ENCODE measurements at places on chromosomes 5 and 9.
A peak's percentile ranks its signal among the peaks of the same experiment; 100 is the strongest.

GRCh38 chr5:33317271-33317670, 123.5 kb upstream of the TARS1 start:
- DNase-seq, result no peak

DNA sequence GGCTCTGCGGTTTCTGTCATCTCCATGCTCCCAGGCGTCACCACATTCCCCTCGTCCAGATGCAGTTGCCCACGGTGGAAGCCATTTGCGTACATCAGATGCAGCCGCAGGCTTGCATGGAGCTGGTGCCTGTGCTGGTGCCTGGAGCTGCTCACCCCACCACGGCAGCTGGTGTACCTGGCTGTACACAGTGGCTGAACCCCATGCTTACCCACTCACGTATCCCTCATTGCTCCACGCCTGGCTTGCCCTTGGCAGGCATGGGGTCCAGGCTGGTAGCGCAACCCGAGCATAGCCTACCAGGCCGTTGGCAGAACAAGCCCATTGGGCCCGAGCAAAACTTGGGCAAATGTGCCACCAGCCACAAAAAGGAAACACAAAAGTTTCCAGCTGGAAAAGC, 159.5 kb downstream of the GHR start:
- DNase-seq, result no peak

DNA sequence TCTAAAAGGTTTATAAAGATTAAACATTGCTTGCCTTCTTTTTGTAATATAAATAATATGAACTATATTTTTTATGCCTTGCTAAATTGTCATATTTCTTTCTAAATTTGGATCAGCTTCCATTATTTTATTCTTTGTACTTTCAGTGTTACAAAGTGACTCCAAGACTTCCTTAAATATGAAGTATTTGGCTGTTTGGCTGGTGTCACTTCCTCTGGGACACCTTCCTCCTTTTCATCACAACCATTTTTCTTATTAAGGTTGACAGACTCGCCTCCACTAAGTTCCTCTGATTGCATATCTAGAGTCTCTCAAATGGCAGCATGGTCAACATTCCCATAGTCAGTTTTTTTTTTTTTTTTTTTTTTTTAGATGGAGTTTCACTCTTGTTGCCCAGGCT, 73.8 kb upstream of the SLC1A1 start:
- DNase-seq, result no peak

DNA sequence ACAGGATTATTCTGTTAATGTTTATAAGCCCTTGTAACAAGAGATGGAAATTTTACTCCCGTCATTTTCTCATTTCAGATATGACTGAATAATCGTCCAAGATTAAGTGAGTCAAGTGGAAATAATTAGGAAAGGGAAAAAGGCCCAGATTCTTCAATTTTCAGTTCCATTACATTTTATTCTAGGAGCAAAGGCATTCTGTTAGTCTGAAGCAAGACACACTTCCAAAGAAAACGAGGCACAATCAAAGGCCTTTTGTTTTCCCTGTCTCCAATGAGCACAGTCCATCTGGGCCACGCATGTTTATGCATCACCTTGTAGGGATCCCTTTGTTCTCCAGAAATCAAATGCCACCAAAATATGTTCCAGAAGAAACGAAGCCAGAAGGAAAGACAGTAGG, 382.9 kb upstream of the RFX3 start:
- no peak for DNase-seq

GRCh38 chr5:159317849-159318248, 12.4 kb downstream of the IL12B start:
- no peak for DNase-seq

GRCh38 chr5:157607371-157608161, 32.0 kb upstream of the ADAM19 start:
- DNase-seq, result peak; percentile 22

DNA sequence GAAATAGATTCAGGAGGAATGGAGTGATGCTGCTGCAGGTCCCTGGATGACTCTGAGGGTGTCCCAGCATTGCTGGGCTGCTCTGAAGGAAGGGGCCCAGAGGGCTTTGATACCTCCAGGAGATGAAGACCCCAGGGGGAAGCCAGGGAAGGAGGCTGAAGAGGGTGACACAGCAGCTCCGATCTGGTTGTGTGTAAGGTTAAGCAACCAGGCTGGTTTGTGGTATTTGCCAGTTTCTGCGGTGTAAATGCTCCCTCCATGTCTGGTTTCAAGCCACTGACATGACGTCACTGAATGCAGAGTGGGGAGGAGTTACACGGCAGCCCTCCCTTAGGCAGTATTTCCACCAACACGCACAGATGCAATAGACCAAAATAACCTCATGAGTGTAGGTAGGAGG, 40.0 kb upstream of the ORM1 start:
- peak; percentile 74 for DNase-seq

DNA sequence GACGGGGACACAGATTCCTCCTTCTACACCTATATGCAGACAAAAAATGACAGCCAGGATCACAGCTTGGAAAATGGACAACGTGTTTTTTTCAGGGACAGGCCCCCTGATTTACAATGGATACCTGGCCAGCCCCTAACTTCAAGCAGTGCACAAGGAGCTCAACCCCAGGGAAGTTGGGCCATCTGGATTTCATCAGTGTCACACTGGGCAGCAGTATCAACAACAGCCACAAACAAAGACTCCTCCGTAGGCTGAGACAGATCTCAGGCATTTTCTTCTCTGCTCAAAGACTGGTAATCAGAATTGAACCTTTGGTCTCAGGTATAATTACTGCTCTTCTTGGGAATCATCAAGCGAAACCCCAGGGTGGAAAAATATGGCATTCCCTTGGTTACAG, 374.0 kb downstream of the ZNF608 start:
- DNase-seq, result peak; percentile 10

DNA sequence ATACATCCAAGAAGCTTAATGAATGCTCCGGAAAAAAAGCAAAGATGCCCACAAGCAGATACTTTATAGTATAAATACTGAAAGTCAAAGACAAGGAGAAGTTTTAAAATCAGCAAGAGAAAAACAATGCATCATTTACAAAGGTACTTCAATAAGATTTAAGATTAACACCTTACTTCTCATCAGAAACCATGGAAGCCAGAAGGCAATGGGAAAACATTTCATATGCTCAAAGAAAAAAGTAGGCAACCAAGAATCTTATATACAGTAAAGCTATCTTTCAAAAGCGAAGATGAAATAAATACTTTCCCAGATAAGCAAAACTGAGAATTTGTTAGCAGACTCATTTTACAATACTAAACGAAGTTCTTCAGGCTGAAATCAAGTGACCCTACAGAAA, 51.1 kb downstream of the ABHD17B start:
- no peak for DNase-seq

GRCh38 chr5:116380621-116381020, 194.0 kb downstream of the SEMA6A start:
- DNase-seq, result no peak

GRCh38 chr9:93020771-93021670, 37.5 kb upstream of the SUSD3 start:
- no peak for DNase-seq

GRCh38 chr9:127897193-127897692, 2.2 kb downstream of the ST6GALNAC6 start:
- peak; percentile 91 for DNase-seq

DNA sequence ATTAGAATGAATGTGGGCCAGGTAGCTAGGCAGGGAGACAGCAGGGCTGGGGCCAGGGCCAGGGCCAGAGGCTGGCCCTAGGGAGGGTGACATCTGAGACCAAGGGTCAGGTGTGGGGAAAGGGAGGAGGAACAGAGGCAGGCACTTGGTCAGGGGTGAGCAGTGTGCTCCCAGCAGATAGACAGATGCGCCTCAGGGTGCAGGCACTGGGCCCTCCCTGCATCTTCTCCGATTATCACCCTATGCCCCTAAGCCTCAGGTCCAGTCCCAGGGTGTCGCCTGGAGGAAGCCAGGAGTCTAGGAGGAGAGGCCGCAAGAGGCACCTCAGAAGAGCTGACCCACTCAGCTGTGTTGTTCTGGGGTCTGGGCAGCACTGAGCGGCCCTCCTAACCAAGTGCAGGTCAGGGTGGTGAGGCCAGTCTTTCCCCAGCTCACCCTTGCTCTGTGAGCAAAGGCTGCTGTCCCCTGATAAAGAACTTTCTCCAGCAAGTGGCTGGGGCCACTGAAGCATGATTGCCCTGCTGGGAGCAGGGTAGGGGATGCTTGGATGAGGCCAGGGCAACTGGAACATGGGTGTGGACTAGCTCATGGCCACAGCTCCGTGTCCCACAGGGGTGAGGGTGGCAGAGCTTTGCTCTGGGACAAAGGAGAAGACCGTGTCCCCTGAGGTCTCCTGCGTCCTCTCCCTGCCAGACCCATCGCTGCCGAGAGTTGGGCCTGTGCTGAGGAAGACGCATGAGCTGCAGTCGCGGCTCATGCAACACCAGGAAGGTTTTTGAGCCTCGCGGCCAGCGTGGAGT, 2.1 kb upstream of the RASGEF1C start:
- DNase-seq, result no peak

GRCh38 chr5:43152946-43153345, 32.2 kb downstream of the ZNF131 start:
- DNase-seq, result peak; percentile 54

- DNase-seq, result no peak
Measured at GRCh38 chr5:151196556-151197290, 27.2 kb downstream of the CCDC69 start.

DNA sequence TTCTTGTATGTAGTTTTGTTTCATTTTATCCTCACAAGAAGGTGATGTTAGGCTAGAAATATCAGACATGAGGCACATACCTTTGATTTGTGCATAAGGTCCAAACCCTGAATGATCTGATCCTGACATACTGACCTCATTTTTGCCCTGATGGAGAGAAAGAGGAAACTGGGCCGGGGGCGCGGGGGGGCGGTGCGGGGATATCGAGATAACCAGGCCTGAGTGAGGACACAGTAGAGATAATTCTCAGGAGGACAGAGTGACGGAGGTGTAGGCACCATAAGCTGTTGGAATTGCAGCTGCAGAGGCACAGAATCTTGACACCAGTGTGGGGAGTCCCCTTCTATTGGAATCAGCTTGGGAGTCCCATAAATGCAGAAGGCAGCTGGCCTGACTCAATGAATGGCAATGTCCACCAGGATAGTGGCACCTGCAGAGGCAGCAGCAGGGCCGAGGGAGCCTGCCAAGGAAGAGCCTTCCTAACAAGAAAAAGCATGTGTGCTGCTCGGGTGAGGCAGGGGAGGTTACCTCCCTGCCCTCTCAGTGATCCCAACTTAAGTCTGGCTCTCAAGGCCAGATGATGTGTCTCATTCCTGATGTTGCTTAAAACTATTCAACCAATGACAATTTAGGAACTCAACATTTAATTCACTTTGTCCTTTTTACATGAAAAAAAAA, 234.3 kb upstream of the MSX2 start:
- DNase-seq, result no peak

- no peak for DNase-seq
Measured at GRCh38 chr5:74017786-74018211, 391.8 kb downstream of the ARHGEF28 start.

DNA sequence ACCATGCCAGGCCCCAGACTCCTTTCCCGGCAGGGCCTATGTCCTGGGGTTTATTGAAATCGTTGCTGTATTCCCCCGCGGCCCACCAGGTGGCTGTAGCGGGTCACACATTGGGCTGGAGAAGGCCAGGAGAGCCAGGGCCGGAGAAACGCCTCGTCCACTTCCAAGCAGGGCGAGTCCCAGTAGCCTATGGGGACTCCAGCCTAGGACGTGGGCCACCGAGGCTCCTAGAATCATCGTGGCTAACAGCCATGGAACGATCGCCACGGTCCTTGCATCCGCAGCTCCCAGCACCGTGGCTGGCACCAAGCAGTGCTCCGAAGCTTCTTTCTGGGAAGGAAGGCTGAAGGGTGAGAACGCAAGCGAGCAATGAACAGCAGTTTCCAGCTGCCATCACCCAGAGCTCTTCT, 87.7 kb downstream of the ENTREP1 start:
- DNase-seq, result peak; percentile 89
